ENCODE measurements at places on chromosomes 4 and X.

DNA sequence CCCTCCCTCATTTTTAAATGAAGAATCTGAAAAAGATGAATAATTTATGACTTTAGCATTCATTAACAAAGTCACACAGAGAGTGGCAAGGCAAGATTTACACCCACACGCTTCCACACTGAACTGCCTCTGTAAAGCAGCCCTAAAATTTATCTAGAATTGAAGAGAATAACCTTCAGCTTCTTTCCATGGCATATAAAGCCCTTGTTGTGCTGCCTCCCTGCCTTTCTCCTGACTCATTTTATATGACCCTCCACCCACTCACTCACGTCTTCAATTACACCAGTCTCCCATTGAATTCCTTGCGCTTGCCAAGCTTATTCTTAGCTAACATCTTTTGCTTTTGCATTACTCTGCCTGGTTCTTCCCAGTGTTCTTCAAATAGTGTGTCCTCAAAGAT is 2649.3 kb downstream of the PCDH7 start:
- DNase-seq, result no peak

GRCh38 chr4:44186850-44187246 is 261.8 kb downstream of the KCTD8 start:
- DNase-seq, result no peak

GRCh38 chr4:159370286-159370685 is 267.4 kb downstream of the RAPGEF2 start:
- DNase-seq, result no peak

DNA sequence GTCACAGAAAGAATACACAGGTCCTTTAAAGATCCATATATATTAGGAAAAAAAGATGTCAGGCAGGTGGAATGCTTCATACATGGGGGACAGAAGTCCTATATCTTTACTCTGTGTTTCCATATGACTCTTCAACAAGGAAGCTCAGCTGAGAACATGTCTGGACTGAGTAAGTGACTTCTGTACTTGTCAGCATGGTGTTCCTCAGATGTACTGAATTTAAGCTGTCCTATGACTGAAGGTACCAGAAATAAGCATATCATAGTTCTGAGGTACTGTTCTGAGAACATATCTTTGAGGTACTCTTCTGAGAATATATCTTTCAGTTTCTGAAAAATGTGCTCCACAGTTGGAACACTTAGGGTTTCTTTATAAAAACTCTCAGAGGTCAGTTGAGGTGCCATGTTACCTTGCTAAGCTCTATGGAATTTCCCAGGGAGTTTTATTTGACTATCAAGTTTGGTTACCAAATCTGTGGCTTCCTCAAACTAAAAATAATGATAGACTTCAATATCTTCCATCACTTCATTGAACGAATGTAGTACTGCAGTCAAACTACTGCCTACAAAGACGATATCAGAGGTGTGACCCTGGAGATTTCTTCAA is 597.2 kb upstream of the GNPDA2 start:
- DNase-seq, result no peak

DNA sequence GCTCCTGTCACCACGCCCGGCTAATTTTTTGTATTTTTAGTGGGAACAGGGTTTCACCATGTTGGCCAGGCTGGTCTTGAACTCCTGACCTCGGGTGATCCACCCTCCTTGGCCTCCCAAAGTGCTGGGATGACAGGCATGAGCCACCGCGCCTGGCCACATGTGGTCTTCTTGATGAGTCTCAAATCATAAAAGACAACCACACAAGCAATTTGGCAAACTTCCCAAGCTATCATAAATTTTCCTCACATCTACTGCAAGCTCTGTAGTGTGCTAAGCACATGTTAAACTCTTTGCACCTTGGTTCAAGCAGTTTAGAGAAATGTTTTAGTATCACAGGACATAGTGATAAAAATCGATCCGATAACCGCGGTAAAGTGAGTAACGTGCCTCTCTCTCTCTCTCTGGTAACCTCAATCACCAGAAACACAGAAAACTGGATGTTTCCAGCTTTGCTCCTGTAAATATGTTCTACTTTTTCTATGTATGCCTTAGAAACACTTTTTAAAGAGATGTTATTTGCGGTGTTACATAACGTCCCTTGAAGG is 256.8 kb downstream of the DHRSX start:
- DNase-seq, result no peak

GRCh38 chr4:53974561-53974960 is 89.8 kb downstream of the CHIC2 start:
- no peak for DNase-seq

DNA sequence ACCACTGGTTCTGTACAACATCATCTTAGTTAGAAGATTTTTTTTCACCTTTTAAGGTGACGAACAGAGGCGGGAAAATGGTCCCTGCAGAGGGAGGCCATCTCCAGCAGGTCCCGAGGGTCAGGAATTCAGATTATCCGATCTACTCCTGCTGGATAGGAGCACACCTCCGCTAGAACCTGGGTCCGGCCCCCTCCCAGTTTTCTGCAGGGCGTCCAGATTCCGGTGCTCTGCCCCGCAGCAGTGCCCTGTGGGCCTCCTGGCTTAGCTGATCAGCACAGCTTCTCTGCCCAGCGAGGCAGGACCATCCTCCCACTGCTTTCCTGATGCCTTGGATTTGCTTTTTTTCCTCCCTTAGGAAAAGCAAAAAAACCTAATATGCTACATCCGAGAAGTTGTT is 2.3 kb downstream of the TBL1X start:
- no peak for DNase-seq

- no peak for DNase-seq
Observed at GRCh38 chr4:113623274-113623894, 138.2 kb downstream of the CAMK2D start.

DNA sequence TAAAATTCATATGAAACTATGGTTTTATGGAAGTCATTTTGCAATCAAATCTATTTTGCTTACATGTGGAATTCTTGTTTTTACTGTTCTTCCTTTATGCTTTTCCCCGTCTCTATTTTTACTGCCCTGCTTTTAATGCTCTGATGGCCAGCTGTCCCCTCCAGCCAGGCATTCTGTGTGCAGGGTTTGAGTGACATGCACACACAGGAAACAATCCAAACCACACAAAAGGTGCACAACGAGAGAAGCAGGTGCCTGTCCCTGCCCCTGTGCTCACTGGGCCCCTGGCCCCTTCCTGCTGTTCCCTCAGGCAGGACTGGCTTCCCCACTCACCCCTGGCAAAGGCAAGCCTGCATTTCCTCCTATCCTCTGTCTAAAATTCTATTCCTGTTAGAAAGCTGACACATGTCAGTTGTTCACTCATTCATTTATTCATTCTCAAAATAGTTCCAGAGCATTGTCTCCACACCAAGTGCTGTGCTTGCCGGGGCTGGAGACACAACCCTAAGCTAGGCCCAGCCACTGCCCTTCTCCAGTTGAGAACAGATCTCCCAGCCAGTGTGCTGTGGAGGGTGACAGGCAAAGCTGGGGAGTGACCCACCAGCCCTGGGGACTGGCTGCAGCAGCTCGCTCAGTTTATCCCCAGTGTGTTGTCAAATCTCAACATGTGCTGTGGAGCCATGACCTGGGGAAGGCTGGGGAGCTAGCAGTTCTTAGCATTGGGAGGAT is 346.3 kb downstream of the FBXW7 start:
- DNase-seq, result no peak

- DNase-seq, result peak; percentile 74
Observed at GRCh38 chr4:89438102-89438831, 130.7 kb upstream of the GPRIN3 start.

- DNase-seq, result no peak
Observed at GRCh38 chr4:2756691-2757350, 685 bp upstream of the TNIP2 start.

- no peak for DNase-seq
Observed at GRCh38 chrX:2584251-2585157, 83.7 kb upstream of the DHRSX start.

DNA sequence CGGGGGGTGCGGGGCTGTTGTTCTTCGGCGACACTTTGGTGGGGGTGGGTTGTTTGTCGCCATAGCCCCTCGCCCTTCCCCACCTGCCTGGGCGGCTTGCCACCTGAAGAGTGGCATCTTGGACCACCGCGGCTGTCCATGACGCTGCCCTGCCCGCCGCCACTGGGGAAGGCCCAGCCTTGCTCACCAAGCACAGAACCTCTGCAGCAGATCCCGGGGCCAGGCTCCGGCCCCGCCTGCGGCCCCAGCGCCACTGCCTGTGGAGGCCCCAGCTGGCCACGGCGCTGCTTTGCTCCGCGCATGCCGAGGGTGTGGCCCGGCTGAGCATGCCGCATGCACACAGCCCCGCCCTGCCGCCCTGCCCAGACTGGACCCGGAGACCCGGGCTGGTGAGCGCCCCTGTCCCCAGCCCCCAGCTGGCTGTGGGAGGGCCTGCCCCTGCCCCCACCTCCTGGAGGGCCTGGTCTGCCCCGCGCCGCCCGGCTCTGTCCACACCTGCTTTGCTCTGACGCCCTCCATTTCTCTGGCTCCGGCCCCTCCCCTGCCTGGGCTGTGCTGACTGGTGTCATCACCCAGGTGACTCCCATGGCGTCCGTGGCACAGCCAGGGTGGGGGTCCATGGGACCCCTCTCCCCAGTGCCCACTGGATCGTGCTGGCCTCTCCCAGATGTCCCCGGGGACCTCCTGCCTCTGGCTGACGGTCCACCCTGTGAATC is 5.3 kb downstream of the NAT8L start:
- DNase-seq, result no peak

All from CD4-positive, alpha-beta T cell treated with Interleukin-17A for 1 hour (primary cell).